ENCODE measurements at places on chromosomes 16 and 17.

DNA sequence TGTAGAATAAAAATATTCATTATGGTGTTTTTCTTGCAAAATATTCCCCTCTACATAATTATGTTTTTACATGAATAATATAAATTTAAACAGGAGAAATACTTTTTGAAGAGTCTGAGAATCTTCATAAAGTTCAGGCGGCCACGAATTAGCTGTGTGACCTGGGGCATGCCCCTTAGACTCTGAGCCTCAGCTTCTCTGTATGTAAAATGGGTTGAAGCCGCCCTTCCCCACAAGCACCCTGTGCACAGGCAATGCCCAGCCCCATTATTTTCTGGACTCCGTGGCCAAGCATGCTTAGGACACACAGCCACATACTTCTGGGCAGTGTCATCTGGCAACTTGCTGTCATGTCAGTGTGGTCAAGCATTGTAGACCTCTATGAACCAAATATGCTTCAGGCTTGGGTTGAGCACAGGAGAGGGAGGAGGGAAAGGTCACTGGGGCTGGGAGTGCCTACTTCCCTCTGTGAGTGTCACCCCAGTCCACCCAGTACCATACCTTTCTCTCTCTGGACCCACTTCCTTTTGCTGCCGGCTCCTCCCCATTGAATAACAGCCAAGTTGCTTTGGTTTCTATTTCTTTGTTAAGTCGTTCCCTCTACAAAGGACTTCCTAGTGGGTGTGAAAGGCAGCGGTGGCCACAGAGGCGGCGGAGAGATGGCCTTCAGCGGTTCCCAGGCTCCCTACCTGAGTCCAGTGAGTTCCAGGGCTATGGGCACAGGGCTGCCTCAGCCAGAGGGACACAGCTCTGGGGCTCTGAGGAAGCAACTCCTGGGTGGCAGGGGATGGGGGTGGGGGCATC is at the start of gene LGALS9:
Gene LGALS9, plus strand, starts transcription at position 582 of the 804 bp plus-strand sequence. Its CDS starts 78 bp downstream, at position 660.
- DNase-seq, result no peak

DNA sequence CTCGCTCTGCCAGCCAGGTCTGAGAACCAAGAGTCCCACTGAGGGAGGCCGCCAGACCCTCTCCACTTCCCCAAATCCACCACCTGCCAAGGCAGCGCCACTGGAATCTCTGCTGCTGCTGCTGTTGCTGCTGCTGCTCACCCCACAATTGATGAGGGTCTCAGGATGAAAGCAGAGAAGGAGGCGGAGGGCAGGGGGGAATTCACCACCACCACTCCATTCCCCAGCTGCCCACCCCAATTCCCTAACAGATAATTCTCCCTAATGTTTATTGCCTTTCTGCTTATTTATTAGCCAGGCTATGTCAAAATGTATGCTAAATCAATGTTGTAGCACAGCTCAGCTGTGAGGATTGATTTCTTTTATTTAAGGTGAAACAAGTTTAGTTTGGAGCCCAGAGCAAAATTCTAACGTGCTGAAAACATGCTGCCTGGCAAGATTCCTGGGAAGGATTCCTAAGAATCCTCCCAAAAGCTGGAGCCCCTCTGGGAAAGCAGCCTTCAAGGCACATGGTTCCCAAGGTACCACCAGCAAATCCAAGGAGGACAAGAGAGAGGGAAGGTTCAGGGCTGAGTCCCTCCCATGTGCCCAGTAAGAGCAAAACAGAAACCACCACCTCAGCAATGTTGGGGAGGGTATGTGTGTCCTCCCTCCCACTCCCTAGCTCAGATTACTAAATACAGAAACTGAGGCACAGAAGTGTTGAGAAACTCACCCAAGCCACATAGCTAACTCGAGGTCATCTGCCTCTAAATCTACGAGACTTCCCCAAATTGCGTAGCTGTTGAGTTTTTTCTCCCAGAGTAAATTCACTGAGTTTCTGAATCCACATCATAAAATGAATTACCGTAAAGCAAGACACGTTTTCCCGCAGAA is 12.2 kb upstream of the CDH5 start:
- DNase-seq, result no peak

- no peak for DNase-seq
Measured at GRCh38 chr16:67962135-67962534, 6.3 kb downstream of the SLC12A4 start.

- no peak for DNase-seq
Measured at GRCh38 chr16:25563700-25564099, 128.1 kb upstream of the HS3ST4 start.

GRCh38 chr17:68565661-68566441 is 35.3 kb downstream of the FAM20A start:
- no peak for DNase-seq

GRCh38 chr17:2478458-2478857 is 33.2 kb downstream of the METTL16 start:
- DNase-seq, result no peak

- no peak for DNase-seq
Measured at GRCh38 chr16:72302332-72302731, 130.4 kb upstream of the PMFBP1 start.
